ENCODE measurements at places on chromosomes 13 and 19.

GRCh38 chr13:113371061-113371460 lies 7.1 kb upstream of the GRTP1 start:
- no peak for DNase-seq

- no peak for DNase-seq
These were observed 21.2 kb downstream of the MAST1 start for GRCh38 chr19:12859546-12859945.

GRCh38 chr13:76004416-76004815 lies 368.3 kb downstream of the LMO7 start:
- DNase-seq, result no peak

GRCh38 chr19:2207991-2208860 lies 27.9 kb downstream of the PLEKHJ1 start:
- DNase-seq, result no peak

GRCh38 chr19:3314962-3315675 lies 51.3 kb upstream of the NFIC start:
- no peak for DNase-seq

- no peak for DNase-seq
These were observed 12.4 kb downstream of the NOSIP start for GRCh38 chr19:49567861-49568441.

DNA sequence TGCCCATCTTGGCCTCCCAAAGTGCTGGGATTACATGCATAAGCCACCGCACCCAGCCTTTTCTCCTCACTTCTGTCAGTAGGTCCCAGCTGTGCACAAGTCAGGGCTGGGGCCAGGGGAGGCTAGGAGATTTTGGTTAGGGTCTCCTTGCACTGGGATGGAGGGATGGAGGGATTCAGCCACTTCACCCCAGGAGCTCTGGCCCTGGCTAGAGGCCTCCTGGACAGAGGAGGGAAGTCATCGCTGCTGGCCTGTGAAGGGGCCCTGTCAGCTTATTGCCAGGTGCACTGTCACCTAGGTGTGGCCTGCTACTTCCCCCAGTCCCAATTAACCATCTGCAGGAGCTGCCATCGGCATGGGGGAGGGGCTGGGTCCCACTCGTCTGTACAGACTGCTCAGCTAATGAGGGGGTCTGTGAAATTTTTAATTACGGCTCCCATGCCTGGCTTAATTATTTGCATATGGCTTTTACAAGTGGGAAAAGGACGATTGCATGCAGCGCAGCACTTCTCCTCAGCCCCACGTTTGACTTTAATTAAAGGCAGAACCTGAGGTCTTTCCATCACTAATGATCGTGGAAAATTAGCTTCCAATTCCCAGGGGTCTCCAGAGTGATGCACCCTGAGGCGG lies 52.4 kb downstream of the CHST8 start:
- DNase-seq, result no peak

DNA sequence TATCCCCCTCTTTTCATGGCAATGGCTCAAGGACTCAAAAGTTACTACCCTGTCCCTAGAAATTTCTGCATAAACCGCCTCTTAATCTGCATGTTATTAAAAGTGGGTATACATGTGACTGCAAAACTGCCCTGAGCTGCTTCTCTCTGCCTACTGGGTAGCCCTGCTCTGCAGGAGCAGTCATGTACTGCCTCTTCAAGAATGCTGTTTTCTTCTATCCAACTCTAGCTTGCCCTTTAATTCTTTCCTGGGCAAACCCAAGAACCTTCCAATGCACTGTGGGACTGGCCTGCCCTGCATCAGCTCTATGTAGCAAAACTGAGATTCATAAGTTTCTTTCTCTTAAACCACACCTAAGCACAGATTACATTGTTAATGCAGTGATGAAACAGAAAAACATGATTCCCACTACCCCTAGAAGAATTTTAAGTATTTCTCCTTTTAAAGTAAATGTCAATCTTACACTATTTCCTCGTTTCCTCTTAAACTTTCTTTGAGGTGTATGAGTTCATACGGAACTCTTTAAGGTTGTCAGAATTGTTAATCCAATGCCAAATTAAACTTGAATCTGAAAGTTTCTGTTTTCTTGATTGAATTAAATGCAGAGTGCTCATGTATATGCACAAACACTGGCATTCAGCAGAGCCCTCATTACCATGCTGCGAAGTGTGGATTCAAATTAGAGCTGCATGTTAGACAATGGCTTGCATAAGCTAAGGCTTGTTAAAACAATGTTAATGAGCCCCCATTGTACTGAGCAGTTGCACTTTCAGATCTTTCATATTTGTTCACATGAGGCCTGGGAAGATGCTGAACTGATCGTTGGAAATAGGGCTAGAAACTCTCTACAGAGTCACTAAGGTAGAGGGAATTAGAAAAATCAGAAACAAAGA lies 669.9 kb upstream of the PCDH20 start:
- DNase-seq, result no peak

DNA sequence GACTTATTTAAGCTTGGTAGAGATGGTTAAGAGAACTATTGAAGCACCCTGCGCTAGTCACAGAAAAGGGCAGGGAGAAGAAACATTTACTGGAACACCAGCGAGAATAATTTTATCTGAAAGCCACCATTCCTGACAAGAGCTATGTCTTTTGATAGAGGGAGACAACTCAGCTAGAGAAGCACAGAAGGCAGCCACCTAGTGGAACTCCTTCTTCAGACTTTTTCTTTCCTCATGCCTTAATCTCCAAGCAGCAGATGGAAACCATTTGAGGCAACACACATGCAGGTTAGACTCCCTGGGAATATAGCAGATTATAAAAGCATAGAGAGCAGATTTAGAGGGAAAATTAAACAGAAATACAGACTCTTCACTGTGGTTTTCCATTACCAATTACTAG lies 813.4 kb downstream of the SLITRK6 start:
- DNase-seq, result no peak

DNA sequence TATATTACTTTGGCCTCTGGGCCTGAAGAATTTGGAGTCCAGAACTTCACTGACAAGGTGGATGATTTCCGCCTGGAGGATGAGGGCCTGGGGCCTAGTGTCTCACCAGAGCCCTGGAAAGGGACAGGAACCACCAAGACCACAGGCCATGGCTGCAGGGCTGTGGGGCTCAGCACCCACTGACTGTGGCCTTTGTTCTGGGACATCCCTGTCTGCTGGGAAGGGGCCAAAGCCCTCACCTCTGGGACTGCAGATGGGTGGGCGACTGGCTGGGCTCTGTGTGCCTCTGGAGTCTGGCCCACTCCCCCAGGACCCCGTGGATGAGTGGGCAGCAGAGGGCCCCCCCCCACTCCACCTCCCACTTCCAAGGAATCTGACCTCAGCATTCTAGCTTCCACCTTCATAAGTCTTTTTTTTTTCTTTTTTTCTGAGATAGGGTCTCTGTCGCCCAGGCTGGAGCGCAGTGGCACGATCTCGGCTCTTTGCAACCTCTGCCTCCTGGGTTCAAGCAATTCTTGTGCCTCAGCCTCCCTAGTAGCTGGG lies 20.3 kb downstream of the CHST8 start:
- DNase-seq, result no peak

DNA sequence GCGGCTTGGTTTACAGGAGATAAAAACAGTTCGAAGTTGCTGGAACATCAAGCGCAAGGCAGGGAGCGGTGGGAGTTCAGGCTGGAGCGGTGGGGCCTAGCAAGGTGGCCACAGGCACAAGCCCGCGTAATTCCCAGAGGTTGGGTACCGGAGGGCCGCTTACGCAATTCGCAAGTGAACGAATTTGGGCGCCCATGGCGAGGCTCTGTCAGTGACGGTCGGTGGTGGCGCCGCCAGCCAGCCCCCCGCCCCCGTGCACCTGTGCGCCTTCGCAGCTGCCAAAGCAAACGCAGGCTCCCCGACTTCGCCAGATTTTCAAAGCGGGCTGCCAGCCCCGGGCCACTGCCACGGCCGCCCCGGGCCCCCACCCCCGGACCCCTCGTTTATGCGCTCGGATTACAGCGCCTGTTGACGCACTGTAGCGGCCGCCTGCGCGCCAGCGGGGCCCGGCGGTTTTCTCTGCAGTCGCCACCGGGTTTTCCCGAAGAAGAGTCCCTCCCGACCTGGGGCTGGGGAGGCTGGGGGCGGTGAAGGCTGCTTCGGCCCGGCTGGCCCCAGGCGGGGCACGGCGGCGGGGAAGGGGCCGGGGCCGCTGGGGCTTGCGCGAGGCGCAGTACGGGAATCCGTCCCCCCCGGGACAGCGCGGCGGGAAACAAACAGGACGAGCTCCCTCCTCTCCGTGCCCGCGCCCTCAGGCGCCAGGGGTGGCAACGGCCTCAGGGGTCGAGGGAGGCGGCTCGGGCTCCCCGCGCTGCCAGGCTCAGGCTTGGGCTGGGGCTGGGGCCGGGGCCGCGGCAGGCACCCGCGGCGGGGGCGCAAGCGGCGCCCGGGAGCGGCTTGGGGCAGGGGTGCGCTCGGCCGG lies 709 bp downstream of the N4BP2L1 start:
- no peak for DNase-seq

- DNase-seq, result no peak
These were observed 19.3 kb upstream of the CEACAM20 start for GRCh38 chr19:44548736-44549135.

- no peak for DNase-seq
These were observed 111.5 kb downstream of the URI1 start for GRCh38 chr19:30053558-30053957.

DNA sequence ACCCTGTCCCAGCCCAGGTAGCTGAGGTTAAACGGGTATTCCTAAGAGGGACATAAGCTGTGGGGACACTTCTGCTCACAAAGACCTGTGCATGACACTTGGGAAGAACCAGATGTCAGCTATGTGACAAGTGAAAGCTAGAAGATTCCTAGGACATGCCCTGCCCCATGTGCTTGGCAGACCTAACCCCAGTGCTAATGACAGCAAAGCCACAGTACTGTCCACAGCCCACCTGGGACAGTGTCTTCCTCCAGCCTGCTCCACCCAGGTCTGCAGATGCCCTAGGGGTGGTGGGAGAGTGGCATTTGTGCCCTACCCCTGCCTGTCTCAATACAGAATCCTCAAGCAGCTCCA lies 18.4 kb upstream of the EPHX3 start:
- DNase-seq, result no peak

DNA sequence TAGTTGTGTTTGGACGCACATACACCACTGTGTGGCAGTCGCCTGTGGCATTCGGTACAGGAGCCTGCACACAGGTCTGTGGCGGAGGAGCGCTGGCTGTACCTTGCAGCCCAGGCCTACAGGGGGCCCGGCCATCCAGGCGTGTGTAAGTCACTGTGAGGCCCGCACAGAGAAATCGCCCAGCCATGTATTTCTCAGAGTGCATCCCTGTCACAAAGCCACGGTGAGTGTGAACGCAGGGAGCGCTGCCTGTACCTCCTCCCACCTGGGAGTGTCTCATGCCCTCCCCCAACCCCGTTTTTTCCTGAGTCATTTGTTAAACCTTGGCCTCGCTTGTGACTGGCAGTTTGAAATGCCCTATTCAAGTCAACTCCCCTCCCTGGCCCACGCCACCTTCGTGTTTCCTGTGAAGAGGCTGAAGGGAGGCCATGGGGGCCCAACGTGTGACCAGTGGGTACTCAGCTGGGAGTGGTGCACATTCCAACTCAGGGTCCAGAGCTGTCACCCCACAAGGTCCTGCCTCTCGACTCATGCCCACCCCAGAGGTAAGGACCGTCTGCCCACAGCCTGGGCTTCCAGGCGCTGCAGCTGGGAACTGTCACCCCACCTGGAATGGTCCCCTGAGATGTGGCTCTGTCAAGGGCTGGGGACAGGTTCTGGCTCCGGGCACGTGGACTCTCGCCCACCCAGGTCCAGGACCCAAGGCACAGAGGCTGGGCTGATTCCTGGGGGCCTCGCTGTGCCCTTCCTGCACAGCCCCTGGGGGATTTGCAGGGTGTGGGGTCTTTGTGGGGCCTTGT lies 11.6 kb upstream of the RASA3 start:
- no peak for DNase-seq

- DNase-seq, result no peak
These were observed 54.4 kb upstream of the MEDAG start for GRCh38 chr13:30851697-30852096.

Measured in cortex of kidney (tissue), 1 donor.